ENCODE measurements at places on chromosomes 1 and 21.

DNA sequence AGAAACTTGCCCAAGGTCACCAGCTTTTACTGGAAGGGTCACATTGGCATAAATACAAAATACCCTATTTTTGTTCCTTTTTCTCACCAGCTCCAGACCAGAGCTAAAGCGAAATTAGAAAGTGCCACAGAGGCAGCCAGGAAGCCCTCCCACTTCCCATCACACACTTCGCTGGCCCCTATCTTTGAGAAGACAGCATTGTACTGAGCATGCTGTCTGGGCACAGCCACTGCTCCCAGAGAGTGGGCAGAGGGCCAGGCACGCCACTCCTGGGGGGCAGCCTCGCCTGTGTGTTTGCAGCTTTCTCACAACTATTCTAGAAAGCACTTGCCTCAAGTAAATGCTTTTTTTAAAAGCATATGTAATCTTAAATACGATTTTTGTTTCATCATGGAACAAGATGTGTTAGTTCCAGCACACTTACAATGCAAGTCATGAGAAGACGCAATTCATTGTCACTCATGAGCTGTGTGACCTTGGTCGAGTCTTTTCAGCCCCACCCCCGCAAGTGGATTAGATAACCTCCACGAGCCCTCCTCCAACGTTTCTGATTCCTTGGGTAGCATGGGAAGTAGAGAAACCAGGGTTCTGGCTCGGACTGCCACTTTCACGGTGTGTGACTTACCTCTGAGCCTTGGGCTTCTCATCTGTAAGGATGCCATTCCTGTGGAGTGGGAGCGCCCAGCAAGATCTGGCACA, 25.7 kb upstream of the EPHA8 start:
- no peak for DNase-seq

DNA sequence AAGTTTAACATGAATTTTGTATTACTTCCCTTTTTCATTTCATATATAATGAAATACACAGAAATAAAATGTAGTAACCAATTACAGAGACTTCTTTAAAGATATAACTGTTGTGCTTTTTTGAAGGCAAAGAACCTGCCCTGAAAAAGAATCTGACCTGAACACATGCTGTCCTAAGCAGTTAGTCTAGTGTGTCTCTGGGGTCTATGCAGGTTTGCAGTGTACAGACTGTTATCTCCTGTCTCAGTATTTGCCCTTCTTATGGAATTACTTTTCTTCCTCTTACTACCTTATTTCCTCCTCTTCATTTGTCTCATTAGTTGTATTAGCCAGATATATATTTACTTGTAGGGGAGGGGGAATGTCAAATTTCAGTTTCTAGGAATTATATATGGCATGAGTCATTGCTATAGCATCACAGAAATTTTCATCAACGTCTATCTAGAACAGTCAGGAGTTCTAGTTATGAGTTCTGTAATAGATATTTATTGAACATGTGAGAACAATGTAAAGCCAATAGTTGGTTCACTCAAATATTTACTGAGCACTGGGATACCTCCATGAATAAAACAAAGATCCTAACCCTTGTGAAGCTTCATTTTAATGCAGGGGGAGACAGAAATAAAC, 28.4 kb upstream of the PLEKHO1 start:
- no peak for DNase-seq

DNA sequence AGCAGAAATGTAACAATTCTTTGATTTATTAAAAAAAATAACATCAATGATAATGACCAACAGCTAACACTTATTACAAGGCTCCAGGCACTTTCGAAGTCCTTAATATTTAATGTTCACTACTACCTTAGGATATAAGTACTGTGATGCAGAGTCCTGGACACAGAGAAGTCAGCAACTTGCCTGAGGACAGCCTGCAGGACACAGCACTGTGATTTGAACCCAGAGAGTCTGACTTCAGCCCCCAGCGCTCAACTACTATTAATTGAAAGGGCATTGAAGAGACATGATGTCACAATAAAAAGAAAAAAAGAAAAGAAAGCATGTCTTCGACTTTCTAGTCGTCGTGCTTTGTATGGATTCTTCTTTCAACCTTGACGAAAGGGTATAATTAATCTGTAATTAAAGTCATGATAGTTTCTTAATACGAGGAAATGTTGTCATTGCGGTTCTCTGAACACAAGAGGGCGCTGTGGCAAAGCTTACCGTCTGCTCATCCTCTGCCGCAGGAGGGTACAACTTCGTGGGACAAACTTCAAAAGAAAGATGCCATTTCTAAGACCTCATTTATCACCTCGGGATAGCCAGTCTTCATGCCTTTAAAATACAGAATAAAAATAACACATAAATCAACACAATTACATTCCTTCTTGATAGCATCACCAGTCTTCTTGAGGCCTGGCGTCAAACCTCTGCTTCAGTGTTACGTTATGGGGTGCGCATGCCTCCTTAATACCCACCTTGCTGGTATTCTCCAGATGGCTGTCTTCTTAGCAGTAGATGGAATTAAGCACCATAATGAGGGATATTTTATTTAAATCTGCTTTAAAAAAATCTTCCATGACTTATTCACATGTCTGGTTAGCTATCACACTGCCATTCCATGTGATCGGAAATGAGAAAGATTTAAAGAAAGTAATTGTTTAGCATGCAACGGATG, 240.1 kb downstream of the DISC1 start:
- DNase-seq = peak; percentile 43

GRCh38 chr1:107443027-107443426, 302.2 kb downstream of the NTNG1 start:
- no peak for DNase-seq

- DNase-seq = no peak
Observed at GRCh38 chr1:110189181-110189580, 20.9 kb upstream of the KCNC4 start.

DNA sequence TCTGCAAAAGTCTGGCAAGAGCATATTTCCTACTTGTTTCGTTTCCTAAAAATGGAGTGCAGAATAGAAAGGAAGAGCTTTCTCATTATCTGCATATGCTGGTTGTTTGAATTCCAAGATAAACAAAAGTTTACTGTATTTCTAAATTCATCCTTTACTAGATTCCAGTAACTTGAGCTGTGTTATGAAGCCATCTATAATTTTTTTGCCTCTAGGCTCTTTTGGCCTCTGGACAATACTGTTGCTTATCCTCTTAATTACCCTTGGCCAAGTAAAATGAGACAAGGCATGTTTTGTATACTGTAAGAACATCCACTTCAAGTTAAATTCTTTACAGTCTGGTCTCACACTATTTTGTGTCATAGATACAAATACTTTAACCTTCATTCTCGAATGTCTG, 45.6 kb upstream of the HFM1 start:
- DNase-seq = no peak

GRCh38 chr1:199856216-199856780, 171.2 kb upstream of the NR5A2 start:
- DNase-seq = no peak

- no peak for DNase-seq
Observed at GRCh38 chr1:231317306-231318014, 20.2 kb downstream of the EXOC8 start.

GRCh38 chr1:15282810-15283474, 35.9 kb downstream of the FHAD1 start:
- no peak for DNase-seq

DNA sequence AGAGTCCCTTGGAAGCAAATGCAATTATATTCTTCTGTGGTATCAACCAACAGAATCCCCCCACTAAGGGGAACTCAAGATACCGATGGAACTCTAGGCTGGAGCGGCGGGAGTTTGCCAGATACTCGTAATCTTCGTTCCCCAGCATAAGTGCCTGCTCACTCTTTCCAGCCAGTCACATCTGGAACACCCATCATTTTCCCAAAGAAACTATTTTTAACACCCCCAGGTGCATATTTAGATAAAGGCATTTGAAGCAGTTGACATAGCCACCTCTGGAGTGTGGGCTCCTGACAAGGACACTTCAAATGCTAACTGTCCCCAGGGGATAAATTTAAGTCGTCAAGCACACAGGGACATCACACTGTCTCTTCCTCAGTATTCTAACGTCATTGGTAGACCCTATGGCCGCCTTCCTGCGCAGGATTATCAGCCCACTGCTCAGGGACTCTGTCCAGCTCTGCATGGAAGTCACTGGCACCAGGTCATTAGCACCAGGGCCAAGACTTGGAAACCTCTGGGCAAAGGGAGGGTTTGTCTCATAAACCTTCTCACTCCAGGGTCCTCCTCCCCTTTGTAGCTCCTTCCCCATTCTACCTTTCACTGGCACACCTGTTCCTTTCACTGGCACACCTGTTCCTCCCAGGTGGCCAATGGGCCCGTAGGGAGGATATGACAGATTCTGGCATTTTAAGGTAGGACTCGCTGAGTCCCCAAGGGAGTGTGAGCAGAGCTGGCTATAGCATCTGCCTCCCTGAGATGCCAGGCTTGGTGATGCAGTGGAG, 48.8 kb downstream of the H3-3A start:
- DNase-seq = no peak

DNA sequence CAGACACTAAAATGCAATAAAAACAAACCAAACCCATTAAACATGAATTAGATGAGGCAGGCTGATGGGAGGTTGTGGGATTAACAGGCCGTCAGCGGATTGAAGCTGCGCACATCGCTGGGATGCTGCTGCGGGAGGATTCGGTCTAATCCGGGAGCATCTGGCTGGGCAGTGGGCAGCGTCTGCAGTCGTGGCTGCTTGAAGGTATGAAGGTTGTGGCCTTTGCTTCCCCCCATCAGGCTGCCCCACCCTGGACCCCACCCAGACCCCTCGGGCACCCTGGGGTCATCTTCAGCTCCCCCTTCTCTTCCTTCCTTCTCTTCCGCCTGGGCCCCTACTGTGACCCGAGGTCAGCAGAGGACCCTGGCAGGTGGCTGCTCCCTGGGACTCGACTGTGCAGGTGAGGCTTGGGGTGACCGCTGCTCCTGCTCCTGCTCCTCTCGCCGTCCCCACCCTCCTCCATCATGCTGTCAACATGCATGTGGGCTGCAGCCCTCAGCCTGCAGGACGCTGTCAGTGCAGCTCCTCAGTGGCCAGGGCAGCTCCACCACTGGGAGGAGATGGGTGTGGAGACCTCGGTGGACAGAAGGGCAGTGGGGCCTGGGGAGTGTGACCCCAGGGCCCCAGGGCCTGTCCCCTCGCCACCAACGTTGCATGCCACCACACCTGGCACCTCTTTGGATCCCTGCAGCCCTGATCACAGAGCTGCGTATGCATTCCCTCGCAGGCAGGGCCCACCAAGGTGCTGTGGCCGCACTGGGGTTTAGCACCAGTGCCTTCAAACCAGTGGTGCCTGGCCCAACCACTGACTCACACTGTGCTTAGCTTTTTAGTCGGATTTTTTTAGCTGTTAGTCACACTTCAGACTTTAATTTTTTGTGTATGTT, 112.2 kb upstream of the COL6A1 start:
- DNase-seq = peak; percentile 55

- no peak for DNase-seq
Observed at GRCh38 chr21:43187715-43188114, 18.9 kb downstream of the CRYAA start.

DNA sequence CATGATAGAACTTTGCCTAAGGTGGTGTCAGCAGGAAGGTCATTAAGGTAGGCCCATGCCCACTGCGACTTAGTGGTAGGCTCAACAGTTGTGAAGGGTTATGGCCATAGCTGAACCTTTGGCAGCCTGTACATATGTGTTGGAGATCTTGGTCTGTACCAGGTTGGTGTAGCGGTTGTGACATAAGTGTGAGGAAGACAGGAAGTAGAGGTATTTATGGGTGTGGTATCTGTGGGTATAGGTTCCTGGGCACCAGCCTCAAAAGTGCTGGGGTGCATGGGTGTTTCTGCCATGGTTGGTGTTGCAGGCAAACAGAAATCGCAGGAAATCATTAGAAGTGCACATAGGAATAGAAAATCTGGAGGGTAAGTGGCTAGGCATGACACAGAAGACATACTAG, 18.6 kb upstream of the LRIF1 start:
- no peak for DNase-seq

DNA sequence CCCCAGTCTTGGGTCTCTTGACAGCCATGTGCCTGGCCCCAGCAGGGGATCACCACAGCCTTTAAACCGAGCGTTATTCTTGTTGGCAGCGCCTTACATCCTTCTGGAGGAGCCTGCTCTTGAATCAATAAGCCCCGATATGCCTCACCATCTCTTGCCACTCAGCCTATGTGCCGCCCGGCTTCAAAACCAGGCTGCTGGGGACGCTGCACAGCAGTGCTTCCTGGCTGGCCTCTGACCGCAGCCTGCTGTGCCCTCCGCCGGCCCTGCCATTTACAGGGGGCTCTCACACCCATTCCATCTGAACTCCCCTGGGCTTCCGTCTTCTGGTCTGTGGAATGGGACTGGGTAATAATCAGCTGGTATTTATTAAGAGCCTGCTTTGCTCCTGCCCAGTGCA, 3.0 kb upstream of the PEX10 start:
- no peak for DNase-seq

DNA sequence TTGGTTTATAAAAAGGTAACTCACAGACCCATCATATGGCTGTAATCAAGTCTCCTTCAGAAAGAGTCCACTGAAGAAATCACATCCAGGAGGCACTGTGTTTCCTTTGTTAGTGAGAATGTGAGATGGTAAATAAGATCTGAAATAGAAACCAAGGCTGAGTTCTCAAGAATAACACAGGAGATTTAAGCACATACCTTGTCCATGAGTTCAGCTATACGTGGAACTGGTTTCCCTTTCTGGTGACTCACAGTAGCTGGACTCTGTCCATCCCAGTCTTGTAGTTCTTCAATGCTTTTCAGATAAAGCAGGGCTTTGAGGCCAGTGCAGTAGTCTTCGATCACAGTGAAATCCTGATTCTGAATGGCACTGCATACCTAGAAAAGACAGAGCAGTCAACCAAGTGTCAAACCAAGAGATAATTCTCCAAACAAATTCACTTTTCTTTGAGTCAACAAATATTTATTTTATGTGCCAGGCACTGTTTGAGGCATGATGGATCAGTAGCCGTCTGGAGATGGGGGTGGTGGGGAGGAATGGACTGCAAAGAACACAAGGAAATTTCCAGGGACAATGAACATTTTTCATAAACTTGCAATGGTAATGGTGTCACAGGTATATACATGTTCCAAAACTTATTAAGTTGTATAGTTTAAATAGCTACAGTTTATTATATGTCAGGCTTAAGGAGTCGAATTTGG, 471.4 kb downstream of the PTBP2 start:
- no peak for DNase-seq

GRCh38 chr1:188476606-188477005, 1647.9 kb downstream of the PLA2G4A start:
- DNase-seq = no peak

GRCh38 chr1:212941452-212941851, 8.9 kb upstream of the VASH2 start:
- no peak for DNase-seq

GRCh38 chr21:43338951-43339350, 88.0 kb downstream of the SIK1 start:
- no peak for DNase-seq

GRCh38 chr1:24717887-24718650, 27.2 kb upstream of the CLIC4 start:
- no peak for DNase-seq

- no peak for DNase-seq
Observed at GRCh38 chr1:246160374-246160773, 346.7 kb downstream of the SMYD3 start.

GRCh38 chr1:168297019-168297730, 16.5 kb downstream of the TBX19 start:
- no peak for DNase-seq

GRCh38 chr1:40382108-40382460, 8.6 kb downstream of the SMAP2 start:
- DNase-seq = no peak

- DNase-seq = no peak
Observed at GRCh38 chr1:71668065-71668464, 587.2 kb upstream of the ZRANB2 start.
